Stimulated activated CD4-positive, alpha-beta T cell treated with anti-CD3 and anti-CD28 coated beads, Interleukin-1b, Interleukin-23, amount 100 ng/mL, for 48 hours (primary cell): ENCODE measurements at places on chromosomes 12 and 14.

DNA sequence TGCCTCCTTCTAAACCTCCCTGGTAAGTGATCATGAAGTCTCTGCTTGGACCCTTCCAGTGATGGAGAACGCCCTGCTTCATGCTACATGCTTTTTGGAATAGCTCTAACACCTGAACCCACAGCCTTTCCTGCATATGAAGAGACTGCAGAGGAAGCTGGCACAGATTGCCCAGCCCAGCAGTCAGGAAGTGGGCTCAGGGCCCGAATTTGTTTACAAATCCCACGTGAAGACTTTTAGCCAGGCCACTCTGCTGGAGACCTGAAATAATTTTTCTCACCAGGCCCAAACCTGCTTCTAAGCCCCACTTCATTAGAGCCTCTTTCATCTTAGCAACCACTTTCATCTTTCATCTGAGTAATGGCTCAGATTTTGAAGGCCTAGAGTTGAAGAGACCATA lies 22.9 kb downstream of the RTN1 start:
- DNase-seq, result no peak

DNA sequence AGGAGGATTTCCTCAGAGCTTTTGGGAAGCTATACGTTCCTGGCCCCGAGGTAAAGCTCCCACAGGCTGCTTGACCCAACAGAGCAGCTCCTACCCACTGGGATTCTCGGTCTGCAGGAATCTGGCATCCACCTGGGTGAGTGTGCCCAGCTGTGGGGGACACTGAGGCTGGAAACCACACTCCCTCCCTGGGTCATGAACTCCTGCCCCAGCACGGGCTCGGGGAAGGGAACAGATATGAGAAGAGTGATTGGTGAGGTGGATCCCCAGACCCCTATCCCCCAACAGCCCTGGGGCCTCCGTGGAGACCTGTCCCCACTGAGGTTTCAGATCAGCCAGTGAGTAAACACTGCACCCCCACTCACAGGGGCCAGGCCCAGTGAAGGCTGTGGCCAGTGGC lies 3.3 kb downstream of the FAIM2 start:
- DNase-seq, result no peak

DNA sequence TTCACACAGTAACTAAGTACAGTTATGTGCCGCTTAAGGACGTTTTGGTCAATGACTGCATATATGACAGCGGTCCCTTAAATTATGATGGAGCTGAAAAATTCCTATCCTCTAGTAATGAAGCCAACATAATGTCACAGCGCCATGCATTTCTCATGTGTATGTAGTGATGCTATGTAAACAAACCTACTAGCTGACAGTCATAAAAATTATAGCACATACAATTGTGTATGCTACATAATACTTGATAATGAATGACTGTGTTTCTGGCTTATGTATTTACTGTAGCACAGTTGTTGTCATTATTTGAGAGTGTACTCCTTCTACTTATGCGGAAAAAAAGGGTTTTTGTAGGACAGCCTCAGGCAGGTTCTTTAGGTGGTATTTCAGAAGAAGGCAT lies 99.7 kb downstream of the DACT1 start:
- DNase-seq, result no peak

- DNase-seq, result peak; percentile 54
Measured at GRCh38 chr12:94208622-94208966, 60.2 kb downstream of the PLXNC1 start.

- DNase-seq, result no peak
Measured at GRCh38 chr12:106564678-106565329, 18.0 kb upstream of the RFX4 start.

GRCh38 chr14:80212023-80212397 lies 706 bp upstream of the DIO2 start:
- DNase-seq, result no peak

DNA sequence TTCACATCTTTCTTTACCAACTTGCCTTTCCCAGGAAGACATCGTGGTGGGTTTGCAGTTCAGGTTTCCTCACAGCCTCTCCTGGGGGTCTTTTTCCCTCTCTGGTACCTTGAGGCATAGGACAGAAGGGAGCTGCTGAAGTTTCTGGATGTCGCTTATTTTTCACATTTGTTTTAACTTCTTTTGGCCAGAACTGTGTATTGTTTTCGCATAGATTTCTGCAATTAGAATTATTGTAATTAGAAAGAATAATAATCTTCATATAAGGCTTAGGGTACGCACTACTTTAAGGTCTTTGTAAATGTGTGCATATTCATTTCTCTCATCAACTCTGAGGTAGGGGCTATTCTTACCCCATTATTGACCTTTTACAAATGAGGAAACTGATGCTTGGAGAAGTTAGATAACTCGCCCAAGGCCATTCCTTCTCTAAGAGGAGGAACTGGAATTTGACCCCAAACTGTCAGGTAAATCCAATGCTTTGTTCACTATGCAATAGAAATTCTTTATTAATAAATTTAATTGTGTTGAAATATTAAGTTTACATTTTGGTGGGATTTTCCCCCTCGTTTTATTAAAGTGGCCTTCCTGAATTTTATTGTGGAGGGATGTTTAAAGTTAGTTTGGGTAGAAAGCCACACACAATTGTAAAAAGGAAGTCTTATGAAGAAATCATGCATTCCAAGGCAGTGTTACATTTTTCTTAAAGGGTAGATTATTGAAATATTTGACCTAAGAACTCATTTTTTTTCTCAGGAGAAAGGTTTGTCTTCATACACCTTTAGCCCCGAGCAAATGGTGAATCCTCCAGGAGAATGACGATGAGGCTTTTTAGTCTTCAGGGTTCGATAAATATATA lies 12.1 kb upstream of the SLC38A2 start:
- DNase-seq, result no peak

- DNase-seq, result no peak
Measured at GRCh38 chr12:473198-473597, 13.5 kb downstream of the B4GALNT3 start.

DNA sequence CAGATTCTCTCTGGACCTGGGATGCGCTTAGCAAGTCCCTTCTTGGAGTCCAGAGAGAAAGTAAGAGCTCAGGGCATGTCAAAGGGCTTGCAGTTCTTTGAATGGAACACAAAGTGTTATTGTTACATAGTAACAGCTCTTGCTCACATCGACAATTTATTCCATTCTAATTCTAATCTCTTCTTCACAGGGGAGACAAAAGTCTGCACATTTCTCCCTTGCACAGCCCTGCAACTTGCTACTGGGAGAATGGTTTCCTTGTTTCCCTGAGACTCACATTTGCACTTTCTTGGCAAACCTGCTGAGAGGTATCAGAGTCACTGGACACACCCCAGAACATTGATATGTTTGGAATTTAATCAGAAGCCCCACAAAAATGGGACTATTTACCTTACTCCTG lies 209.9 kb upstream of the IGF1 start:
- DNase-seq, result no peak

DNA sequence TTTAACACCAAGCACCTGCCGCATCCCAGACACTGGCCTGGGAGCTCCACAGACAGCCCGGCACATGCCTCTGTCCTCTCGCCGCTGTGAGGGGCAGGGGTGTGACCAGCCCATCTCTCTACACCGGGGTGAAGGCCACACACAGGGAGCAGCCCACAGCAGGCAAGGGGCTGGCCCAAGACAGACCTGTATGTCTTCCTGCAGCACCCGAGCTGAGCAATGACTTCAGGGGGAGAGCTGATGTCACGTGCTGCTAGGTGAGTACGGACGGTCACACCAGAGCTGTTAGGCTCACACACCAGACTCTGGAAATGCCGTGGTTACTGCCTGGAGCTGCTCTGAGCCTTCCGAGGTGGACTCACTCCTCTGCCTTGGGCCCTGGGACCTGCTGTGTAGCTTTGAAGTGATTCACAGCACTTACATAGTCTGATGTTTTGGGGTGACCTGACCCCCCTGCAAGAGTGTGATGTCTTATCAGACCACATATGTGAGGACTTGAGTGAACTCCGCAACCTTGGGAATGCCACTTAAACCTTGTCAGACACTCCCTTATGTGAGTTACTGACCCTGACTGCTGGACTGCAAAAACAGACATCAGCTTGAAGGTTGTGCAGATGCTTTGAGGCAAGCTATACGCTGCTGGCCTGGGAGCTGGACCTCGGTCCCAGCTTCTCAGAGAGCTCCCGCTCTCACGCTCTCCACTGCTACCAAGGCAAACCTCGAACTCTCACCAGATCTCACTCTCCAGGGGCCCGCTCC lies 1.8 kb downstream of the XRCC3 start:
- DNase-seq, result no peak
